Stimulated activated CD4-positive, alpha-beta T cell treated with anti-CD3 and anti-CD28 coated beads, Interleukin-1b, Interleukin-23, amount 100 ng/mL, for 1 hour (primary cell): ENCODE measurements at places on chromosomes 12 and 14.

DNA sequence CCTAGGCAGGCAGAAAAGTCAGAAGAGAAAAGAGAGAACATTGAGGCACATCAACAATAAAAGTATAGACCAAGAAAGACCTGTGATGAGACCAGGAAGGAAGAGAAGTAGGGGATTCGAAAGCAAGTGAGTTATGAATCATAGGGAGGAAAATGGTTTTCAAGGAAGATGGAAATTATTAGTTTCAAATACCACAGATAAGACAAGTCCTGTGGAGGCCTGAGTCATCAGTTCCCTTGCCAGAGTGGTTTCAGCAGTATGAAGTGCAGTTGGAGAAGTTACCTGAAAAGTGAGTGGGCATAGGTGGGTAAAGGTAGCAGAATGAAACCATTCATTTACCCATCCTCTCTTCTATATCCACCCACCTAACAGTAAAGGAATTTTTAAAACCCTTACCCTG is 25.2 kb upstream of the TSPAN8 start:
- DNase-seq = no peak

- no peak for DNase-seq
Measured at GRCh38 chr12:91502208-91502607, 319.6 kb upstream of the DCN start.

DNA sequence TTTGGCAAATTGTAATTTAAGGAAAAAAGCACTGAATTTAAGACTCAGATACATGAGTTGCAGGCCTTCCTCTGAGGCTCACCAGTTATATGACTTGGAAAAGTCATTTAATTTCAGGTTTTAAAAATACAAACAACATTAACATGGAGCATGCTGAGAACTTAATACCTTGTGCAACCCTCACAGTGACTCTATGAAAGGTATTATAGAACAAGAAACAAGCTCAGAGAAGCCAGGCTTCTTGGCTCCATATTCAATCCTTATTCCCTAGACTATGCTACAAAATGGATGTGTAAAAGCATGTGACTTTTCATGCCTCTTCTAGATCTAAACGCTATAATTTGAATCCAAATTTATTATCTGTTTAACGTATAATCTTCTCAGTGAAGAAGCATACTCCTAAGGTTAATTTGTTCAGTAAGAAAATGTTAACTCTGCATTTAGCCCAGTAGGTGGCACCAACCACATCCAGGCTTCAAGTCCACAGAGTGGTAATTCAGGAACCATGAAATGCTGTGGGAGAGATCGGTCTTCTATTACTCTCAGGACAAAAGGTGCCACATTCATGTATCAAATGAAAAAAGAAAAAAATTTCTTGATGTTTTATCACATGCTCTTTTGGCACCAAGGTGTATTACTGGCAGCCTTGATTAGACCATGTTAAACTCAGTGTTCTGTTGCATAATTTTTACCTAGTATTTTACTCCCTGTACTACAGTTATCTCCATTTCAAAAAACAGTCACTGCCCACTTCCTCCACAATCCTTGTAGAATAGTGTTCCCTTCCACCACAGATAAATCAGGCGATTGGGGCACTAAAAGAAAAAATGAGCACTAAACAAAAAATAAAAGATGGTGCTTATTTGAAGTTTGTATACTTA is 9.3 kb downstream of the CCDC196 start:
- DNase-seq = no peak

GRCh38 chr14:72942934-72943333 is 16.7 kb downstream of the DCAF4 start:
- DNase-seq = no peak

DNA sequence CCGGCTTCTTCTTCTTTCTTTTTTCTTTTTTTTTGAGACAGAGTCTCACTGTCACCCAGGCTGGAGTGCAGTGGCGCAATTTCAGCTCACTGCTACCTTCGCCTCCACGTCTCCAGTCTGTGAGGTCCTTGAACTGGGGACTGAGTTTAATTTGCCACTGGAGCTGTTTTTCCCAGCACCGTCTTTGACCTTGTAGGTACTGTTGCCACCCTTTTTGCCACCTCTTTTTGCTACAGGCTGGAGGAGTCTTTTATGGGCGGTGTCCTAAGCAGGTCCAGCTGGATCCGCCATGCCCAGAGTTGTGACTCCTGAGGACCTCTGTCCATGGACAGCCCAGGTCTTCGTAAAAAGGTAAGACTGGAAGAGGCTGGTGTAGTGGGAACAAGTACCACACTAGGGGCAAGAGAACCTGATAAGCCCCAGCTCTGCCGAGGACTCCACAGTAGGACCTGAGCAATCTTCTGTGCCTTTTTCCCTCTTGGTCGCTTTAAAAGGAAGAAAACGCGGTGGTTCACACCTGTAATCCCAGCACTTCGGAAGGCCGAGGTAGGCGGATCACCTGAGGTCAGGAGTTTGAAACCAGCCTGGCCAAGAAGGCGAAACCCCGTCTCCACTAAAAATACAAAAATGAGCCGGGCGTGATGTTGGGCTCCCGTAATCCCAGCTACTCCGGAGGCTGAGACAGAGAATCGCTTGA is 946 bp downstream of the RNU4-2 start:
- no peak for DNase-seq

DNA sequence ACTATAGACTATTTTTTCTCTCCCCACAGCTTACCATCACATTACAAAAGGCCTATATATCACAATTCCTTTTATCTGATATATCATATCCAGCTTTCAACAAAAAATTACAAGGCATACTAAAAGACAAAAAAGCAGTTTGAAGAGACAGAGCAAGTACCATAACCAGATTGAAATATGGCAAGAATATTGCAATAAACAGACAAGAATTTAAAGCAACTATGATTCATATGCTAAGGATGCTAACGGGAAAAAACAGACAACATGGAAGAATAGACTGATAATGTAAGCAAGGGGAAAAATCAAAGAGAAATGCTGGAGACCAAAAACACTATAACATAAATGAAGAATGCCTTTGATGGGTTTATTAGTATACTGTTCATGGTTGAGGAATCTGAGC is 40.7 kb downstream of the LRP6 start:
- DNase-seq = no peak

DNA sequence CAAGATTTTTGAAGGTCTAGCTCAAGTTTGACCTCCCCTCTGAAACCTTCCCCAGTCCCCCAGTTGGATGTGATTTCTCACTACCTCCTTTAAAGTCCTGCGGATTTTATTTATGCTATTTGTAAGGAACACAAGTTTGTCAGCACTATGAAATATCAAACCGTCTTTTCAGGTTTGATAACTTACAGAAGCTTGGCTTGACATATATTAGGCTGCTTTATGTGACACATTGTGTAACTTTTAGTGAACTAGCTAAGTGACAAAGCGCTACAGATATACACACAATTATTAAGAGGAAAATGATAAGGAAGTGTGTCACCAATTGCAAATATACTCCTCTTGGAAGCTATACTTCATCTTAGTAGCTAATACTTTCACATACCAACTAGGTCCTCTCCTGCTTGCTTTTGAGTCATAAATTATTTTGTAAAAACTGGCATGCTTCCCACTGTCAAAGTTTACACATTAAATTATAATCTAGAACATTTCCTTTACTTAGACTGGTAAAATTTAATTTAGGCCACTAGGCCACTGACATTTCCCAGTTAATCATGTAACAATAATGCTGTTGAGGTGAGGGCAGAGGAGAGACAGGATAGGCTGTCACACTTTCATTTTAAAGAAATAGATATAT is 149.5 kb downstream of the TMTC3 start:
- DNase-seq = no peak

GRCh38 chr14:75941030-75941429 is 40.8 kb downstream of the TGFB3 start:
- DNase-seq = no peak

DNA sequence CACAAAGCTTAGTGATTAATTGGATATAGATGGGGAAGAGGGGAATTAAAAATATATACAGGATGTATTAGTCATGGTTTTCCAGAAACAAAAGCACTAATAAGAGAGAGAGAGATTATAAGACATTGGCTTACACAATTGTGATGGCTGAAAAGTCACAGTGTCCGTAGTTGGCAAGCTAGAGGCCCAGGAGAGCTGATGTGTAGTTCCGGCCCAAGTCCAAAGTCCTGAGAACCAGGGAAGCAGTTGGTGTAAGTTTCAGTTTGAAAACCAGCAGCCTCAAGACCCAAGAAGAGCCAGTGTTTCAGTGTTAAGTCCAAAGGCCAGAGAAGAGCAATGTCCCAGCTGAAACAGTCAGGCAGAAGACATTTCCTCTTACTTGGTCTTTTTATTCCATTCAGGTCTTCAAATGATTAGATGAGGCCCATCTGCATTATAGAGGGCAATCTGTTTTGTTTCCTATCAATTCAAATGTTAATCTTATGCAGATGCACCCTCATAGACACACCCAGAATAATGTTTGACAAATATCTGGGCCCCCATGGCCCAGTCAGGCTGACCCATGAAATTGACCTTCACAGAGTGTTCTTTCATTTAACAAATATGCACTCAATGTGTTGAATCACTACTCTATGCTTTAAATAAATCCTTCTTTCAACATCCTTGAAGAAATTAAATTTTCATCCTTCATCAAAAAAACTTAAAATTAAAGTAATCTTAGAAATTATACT is 67.2 kb upstream of the DIO2 start:
- DNase-seq = no peak

DNA sequence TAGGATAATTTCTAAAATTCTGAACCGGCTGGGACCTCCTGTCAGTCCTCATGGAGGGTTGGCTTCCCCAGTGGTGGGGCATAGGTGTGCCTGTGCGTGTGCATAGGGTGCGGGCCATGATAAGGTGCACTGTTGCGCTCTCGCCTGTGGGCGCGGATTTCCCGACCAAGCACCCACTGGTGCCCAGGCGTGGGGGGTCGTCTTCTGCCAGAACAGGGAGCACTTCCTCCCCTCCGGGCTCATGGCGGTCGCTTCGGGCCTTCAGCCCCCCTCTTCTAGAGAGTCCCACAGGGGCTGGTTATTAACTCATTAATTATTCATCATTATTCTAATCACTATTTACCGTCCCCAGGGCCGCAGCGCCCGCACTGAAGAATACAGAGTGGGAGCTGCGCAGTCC is 2.8 kb downstream of the C1QL4 start:
- no peak for DNase-seq

GRCh38 chr12:114395233-114395632 is 10.7 kb downstream of the TBX5 start:
- DNase-seq = no peak

- DNase-seq = no peak
Measured at GRCh38 chr12:16857456-16857923, 251.5 kb upstream of the LMO3 start.
